ENCODE measurements at places on chromosomes 2 and 18.

DNA sequence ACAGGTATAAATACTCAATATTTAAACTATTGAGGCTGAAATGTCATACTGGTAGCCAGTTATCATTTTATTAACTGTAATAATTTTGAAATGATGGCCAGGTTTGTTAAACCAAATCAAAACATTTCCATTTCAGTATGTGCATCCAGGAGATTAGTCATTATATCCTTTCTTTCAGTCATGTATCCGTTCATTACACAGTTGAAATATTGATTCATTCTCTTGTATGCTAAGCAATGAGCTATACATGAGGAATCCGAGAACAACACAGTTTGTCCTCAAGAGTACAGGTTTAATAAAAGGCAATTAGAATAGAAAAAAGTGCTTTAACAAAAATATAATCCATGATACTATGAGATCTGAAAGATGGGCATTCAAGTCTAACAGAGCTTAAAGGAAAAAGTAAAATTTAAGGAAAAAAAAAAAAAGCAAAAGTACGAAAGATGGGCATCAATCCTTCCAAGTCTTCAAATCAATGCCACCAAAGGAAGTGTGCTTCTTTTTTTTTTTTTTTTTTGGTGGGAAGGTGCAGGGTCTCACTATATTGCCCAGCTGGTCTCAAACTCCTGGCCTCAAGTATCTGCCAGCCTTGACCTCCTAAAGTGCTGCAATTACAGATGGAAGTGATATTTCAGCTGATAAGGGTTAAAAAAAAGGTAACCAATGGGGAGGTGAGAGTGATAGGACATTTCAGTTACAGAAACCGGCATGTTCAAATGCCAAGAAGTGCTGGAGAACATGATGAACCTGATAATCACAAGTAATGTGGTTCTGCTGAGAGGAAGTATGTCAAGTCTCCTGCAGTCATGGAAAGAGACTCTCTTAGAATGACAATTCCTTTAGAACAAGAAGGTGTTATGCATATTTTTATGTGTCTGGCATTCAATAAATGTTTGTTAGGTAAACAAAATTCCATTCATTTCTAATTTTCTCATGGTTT, 35.8 kb downstream of the PUM2 start:
- no peak for DNase-seq

- DNase-seq, result no peak
Observed at GRCh38 chr2:2827046-2827636, 496.1 kb upstream of the MYT1L start.

DNA sequence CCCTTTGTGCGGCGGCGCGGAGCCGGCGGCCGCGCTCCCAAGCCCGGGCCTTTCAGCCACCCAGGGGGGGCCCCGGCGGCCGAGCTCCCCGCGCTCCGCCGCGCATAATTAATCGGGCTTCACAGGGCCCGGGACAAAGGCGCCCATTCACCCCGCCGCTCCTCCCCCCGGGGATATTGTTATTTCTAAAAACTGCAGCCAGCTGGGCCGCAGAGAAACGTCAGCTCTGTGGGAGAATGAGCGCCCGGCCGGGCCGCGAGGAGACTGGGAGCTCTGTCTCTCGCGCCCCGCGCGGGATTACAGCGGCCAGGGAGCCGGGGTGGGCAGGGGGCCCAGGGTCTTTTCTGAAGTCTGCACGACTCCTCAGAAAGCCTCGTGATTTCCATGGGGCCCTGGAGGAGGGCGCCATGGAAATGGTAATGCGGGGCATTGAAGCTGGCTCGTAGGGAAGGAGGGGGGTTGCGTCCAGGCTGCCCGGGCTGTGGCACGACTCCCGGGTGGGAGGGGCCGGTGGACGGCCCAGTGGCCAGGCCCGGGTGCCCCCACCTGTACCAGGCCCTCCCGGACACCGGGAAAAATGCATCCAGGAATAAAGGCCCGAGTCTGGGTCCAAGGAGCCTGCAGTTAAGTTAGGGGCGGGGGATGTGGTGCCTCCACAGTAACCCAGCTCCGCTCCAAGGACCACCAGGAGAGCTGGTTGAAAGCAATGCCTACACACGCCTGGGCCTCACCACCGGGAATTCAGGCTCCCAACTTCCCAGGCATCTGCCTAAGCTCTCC, 125.3 kb downstream of the ZFP36L2 start:
- DNase-seq, result no peak

DNA sequence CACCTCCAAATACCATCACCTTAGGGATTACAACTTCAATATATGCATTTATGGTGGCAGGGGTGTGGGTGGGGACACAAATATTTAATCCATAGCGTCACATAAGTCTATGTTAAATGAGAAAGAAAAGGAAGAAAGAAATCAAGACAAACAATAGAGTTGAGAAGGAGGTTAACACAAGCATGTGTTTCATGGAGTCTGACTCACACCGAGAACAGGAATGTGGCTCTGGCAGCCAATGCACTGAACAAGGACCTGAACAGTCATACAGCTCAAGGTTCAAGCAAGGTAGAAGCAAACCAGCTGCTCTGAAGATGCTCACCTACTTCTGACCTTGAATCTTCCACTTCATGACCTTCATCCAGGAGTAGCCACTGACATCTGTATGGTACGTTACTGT, 36.2 kb upstream of the LPIN1 start:
- DNase-seq, result no peak

GRCh38 chr2:114108824-114109416, 219.0 kb downstream of the ACTR3 start:
- DNase-seq, result no peak

DNA sequence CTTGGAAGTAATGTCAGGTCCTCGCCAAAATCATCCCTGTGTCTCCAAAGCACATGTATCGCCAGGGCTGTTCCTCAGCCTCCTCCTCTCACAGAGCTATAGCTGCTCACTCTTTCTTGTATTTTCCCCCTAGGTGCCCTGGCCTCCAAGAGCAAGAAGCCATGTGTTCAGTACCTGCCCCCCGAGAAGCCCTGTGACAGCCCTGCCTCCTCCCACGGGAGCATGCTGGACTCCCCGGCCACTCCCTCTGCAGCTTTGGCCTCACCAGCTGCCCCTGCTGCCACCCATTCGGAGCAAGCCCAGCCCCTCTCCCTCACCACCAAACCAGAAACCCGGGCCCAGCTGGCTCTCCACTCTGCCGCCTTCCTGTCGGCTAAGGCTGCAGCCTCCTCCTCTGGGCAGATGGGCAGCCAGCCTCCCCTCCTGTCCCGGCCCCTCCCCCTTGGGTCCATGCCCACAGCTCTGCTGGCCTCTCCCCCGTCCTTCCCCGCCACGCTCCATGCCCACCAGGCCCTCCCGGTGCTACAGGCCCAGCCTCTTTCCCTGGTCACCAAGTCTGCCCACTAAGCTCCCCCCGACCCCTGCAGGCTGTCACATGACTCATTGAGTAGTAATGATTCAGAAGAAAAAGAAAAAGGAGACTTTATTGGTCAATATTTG, 18.8 kb downstream of the TGOLN2 start:
- no peak for DNase-seq

GRCh38 chr2:26723991-26724750, 31.6 kb downstream of the KCNK3 start:
- no peak for DNase-seq

- no peak for DNase-seq
Observed at GRCh38 chr2:82428251-82428650, 2030.8 kb downstream of the SUCLG1 start.

DNA sequence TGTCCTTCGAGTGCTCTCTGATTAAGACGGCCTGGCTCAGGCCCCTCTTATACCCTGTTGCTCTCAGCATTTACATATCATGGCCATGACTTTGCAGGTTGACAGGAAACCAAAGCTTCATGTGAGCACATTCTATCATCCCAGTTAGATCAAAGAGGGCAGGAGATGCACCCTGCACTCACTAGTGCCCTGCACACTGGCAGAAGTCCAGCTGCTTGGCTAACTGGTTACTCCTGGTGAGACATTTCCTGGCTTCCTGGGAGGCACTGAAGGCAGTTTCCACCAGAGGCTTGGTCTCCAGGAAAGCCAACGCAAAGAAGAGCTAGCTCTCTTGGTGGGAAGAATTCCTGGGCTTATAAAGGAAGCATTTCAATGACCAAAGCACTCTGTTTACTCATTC, 66.3 kb downstream of the LIPG start:
- no peak for DNase-seq

DNA sequence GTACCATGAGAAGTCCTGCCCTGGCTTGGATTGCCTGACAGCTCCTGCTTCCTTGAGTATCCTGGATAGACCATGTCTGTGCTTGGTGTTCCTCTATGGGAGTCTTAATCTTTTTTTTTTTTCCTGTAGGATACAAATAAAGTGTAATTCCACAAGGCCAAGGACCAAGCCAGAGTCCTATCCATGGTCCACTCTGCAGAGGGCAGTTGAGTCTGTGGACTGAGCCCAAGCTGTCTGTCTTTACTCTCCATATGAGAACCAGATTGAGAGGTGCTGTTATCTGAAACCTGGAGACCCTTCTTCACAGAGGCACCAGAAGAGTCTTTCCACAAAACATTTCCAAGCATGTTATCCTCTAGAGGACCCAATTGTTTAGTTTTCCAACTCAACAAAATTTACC, 1.4 kb upstream of the KIF3C start:
- DNase-seq, result no peak

DNA sequence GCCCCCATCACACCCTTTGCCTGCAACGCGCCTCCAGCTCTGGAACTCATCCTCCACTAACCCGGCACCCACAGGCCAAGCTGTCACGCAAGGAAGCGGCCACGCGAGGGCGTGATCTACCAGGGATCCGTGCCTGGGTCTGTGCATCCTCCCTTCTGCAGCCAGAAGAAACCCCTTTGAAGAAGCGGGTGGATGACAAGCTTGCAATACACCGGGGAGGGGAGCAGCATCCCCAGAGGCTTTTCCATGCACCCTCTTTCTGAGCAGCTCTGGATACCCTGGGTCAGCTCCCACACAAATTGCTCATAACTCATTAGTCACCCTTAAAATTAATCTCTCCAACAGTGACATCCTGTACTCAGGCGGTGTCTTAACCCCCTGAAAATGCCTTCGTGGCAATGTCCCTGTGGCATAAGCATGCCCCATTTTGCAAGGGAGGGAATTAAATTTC, 47.6 kb downstream of the PDCL3 start:
- DNase-seq, result no peak

GRCh38 chr2:175560521-175561169, 379.1 kb upstream of the ATP5MC3 start:
- DNase-seq, result no peak

GRCh38 chr18:27540111-27540510, 355.0 kb upstream of the CHST9 start:
- no peak for DNase-seq

DNA sequence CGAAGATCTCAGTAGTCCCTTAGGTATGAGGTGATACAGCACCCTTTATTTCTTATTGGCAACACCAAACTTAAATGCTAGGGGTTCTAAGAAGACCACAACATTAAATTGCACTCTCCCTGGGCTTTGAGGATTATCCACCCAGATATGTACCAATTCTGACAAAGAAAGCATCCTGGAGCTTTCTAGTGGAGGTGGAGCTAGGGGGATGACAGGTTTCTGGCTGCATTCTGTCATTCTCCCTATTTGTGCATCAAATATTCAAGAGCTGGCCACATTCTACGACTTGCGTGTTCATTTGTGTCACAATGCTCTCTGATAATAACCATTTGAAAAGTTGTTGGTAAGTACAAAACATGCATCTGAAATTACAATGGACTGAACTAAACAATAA, 111.1 kb downstream of the CDH2 start:
- no peak for DNase-seq

GRCh38 chr18:79644666-79645057, 34.9 kb upstream of the CTDP1 start:
- DNase-seq, result no peak

- no peak for DNase-seq
Observed at GRCh38 chr18:75871596-75871995, 444.1 kb upstream of the SMIM21 start.

DNA sequence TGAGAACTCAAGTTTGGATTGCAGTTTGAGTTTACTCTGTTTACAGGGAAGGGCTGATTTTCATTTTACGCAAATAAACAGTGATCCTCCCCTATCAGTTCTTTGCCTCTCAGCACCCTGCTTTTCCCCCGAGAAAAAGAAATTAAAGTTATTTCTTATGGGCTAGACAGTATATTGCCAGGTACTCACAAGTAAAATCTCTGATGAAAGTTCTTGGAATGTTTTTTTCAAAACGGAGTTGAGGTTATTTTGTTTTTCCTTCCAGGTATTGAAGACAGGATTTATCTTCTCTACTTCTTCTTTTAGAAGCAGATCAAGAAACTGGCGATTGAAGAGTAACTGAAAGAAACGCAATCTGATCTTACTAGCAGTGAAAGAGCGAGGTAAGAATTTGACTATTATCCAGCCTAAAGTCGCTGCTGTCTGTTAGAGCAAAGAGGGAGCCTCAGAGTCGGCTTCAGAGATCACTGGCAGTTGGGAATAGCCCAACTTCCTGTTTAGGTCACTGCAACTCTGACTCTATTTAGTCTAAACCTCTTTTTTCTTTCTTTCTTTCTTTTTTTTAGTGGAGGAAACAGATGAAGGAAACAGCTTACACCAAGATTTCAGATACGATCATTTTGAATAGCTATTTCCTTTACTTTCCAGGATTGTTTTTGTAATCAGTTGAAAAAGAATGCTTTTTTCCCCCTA, at the start of gene TFPI:
Gene TFPI, minus strand, starts transcription at position 425 of the 693 bp plus-strand sequence. CDS start 50,667 bp downstream, outside the sequence.
- DNase-seq, result no peak

GRCh38 chr18:79790996-79791972, 6.5 kb upstream of the KCNG2 start:
- DNase-seq, result no peak

DNA sequence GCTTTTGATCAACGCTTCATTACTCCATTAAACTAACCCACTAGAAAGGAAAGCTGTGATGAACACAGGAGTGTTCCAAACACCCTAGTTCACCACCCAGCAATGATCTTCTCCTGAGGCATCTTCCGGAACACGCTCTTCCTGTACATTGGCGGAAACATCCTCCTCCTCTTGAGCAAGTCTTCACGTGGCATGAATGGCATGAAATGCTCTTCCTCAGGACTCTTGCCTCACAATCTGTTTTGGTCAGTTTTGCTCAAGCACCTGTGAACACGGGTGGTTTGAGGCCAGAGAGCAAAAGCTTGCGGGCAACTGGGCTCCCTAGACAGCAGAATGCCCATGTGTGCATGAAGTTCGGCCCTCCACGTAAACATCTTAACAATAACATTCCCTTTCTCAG, 734.2 kb upstream of the SALL3 start:
- no peak for DNase-seq

DNA sequence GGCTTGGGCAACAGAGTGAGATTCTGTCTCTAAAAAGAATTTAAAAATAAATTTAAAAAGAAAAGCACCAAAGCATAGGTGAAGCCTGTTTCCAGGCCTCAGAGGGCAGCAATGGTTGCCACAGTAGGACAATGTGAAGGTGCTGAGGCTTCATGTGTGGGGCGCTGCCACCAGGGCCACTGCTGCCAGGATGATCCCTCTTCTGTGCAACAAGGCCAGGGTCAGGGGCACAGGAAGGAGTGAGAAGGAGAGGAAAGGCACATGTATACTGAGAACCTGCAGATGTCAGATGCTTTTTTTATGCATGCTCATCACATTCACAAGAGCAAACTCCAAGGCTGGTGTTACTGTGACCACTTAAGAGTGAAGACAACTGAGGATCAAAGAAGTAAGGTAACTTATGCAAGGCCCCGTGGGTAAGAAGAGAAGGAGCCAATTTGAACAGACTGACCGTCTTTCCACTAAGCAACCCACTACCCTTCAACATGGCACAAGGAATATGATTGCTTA, 79.7 kb upstream of the ACKR3 start:
- no peak for DNase-seq

Data from NCI-H187 (cell line).